ENCODE measurements at places on chromosomes 2 and 18.

GRCh38 chr2:54969295-54969939 is 80.8 kb downstream of the RTN4 start:
- no peaks in the 10 kb centered on the region for H3K4me1 ChIP-seq
- H3K4me3 ChIP-seq, result no peak overlapping the region
- no peak overlapping the region for H3K27ac ChIP-seq
- H3K36me3 ChIP-seq, result 0 out of 2 replicates have a peak, but pooled peaks cover 3% of the 10 kb centered on the region
- no peak for DNase-seq

GRCh38 chr18:47150824-47151366 is 595 bp upstream of the HDHD2 start:
- peak overlapping the region; percentile 87 for H3K4me3 ChIP-seq
- DNase-seq, result no peak
- no peaks in the 10 kb centered on the region for H3K36me3 ChIP-seq
- no peaks in the 10 kb centered on the region for H3K27me3 ChIP-seq
- peak overlapping the region; percentile 76 for H3K27ac ChIP-seq
- H3K4me1 ChIP-seq, result no peaks in the 10 kb centered on the region

DNA sequence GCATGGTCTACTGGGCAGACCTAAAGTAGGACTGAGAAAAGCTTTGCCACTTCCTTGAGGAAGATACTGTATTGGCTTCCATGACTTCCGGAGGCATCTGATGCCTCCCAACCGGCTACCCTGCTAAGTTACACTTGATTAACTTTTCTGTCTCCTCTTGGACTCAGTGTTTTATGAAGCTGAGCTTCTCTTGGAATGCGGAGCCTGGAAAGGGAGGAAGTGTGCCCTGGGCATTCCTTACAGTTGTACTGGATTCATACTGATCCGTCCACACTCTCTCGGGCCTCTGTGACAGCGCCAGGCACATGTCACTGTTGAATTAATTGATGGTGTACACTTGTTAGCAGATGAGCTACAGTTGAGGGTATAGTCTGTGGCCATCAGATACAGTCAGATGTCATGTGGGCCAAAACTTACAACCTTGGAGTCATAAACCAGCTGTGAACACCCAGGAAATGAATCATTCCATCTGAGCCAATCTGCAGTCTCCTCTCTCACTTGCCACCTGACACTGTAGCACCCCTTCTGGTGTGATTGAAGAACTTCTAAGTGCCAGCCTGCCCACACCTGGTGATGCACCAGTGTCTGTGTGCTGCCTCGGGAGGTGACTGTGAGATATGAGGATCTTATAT is 122.5 kb downstream of the FHOD3 start:
- DNase-seq, result no peak
- no peaks in the 10 kb centered on the region for H3K27me3 ChIP-seq
- no peak overlapping the region for H3K4me3 ChIP-seq
- H3K27ac ChIP-seq, result no peak overlapping the region
- H3K4me1 ChIP-seq, result peaks cover 2% of the 10 kb centered on the region

DNA sequence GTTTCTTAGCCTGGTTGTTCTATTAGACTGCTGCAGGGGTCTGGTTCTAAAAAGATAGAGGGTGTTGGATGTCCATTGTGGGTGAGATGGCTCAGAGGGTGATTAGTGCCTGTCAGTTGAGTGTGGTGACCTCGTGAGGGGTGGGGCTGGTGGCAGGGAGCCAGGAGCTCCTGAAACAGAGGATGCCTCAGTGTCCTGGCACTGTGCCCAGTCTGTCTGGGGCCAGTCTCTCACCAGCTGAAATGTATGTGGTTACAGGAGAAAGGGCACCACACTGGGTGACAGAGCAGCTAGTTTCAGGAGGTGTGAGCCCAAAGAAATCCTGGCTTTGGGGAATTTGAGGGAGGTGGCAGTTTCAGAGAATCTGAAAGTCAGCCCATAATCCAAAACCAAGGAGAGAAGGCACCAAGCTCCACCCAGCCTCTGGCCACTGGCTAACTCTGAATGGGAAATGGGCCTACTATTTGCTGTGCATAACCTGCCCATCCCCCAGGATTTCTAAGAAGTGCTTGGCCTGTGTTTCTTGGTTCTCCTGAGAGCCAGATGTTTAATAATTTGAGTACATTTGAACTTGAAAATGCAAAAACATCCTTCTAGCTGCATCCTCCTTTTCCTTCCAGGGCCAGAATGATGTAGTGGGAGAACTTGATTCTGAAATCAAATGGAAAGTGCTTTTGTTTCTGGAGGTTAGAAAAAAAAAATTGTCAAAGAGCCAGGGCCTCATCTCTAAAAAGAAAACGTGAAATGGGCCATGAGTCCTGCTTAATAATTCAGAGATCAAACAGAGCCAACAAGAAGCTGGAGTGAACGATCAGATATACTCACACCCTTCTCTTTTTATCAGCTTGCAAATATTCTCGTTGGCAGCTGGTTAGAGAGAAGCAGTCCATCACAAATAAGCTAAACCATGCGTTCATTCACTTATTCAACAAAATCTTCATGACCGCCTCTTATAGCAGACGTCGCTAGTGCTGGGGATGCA is 92.3 kb downstream of the B3GNT2 start:
- no peaks in the 10 kb centered on the region for H3K27me3 ChIP-seq
- H3K27ac ChIP-seq, result no peak overlapping the region
- no peak overlapping the region for H3K4me3 ChIP-seq

DNA sequence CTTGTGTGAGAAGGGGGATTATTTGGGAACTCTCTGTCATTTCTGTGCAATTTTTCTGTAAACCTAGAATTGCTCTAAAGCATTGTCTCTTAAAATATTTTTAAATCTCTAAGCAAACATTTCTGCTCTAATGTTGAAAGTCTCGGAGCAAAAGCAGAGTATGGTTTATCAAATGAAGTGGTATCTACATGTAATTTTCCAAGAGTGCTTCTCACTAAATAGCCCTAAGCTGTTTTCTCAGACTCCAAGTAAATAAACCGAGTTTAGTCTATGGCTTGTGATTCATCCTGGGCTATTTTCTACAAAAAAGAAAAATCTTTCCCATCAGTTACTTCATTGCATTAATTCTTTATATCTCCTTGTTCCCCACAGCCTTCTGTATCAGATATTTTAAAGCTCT is 90.8 kb downstream of the METTL4 start:
- no peak overlapping the region for H3K27ac ChIP-seq
- H3K4me1 ChIP-seq, result no peaks in the 10 kb centered on the region
- no peak overlapping the region for H3K4me3 ChIP-seq
- no peaks in the 10 kb centered on the region for H3K36me3 ChIP-seq
- H3K27me3 ChIP-seq, result no peaks in the 10 kb centered on the region

DNA sequence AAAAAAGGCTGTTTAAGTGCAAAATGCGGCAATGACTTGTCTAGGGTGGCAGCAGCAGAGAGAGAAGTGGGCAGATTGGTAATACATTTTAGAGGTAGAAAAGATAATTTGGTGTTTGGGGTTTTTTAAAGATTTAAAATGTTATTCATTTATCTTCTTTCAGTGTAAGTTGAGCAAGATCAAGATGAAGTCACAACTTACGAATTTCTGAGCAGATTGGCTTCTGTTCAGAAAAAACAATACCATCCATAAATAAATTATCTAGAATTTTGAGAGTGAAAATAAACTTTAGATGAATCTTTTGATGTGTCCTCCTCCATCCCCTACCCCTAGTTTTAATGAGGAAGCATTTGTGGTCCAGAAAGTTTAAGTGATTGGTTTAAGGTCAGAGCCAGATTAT is 47.9 kb upstream of the FAM171B start:
- H3K27ac ChIP-seq, result no peak overlapping the region
- H3K27me3 ChIP-seq, result no peaks in the 10 kb centered on the region
- H3K4me1 ChIP-seq, result no peaks in the 10 kb centered on the region
- H3K36me3 ChIP-seq, result peaks cover 2% of the 10 kb centered on the region

DNA sequence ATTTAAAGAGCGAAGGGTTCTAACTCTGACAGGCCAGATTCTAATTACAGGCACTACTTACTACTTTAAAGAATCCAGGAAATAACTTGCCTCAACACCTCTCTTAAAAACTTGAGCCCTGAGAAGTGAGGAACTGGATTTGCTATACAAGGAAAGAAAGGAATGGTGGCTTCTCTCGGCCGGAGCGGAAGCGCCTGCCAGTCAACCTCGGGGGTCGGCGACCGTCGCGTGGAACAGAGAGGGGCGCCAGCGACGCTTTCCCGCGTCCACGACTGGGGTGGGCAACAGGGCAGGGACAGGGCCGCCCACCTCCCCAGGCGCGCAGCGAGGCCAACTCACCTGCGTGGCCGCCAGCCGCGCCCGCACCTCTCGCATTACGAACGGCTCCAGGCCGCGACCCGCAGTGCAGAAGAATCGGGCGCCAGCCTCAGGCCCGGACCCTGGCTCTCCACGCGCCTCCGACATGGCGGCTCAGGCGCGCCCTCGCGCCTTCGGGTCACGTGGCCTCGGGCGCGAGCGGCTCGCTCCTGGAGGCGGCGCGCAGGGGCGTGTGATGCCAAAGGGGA is at the start of gene THUMPD2:
TSS of gene THUMPD2 (minus strand) at position 484 of the 566 bp plus-strand sequence. CDS start at position 465, 19 bp downstream.
- peak within 1 kb of the TSS; percentile 65 for H3K4me3 ChIP-seq
- H3K27ac ChIP-seq, result peak within 1 kb of the TSS; percentile 78
- no peaks in the 10 kb centered on the region for H3K36me3 ChIP-seq
- H3K4me1 ChIP-seq, result peaks cover 2% of the 10 kb centered on the region

DNA sequence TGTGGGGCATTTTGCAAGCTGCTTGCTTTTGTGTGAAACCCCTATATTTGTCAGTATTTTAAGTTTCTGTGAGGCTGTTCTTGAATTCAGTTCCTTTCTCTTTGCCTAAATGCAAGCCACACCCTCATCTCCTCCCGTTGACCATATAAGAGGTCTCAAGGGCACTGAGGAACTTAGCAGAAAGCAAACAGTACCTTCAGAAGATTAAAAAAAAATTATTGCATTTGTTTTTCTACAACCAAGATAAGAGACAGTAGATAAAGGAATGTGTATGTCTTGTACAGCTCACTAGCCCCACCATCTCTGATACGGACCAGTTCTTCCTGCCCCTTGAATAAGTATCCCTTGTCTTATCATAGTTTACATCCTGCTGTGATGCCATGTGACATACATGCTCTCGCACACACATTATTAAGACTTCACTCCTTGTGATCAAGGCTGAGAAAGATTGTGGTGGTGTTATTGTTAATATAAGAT is 64.2 kb downstream of the NPAS2 start:
- H3K36me3 ChIP-seq, result no peaks in the 10 kb centered on the region
- no peaks in the 10 kb centered on the region for H3K27me3 ChIP-seq
- DNase-seq, result no peak
- no peak overlapping the region for H3K4me3 ChIP-seq
- no peak overlapping the region for H3K27ac ChIP-seq
- H3K4me1 ChIP-seq, result peaks cover 7% of the 10 kb centered on the region

- no peaks in the 10 kb centered on the region for H3K36me3 ChIP-seq
- H3K27ac ChIP-seq, result no peak overlapping the region
- no peak for DNase-seq
Observed at GRCh38 chr18:77222464-77222863, 27.2 kb upstream of the GALR1 start.

DNA sequence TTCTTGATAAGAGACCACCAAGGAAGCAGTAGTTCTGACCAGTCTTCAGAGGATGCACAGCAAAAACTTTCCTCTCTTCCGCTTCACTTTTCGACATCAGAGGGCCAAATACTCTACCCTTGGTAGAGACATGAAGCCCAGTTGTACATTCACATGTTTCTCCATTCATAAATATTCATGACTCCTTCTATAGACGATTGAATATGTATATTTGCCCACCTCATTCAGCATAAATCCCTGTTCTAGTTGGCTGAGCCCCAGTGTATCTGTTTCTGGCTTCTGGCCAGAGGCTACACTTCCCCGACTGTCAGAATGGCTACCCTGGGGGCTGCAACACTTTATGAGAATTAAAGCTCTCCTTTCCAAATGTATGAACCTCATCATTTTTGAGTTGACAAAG is 258.5 kb downstream of the ASXL3 start:
- DNase-seq, result no peak
- H3K4me3 ChIP-seq, result no peak overlapping the region
- peaks cover 4% of the 10 kb centered on the region for H3K4me1 ChIP-seq
- H3K27me3 ChIP-seq, result no peaks in the 10 kb centered on the region
- H3K36me3 ChIP-seq, result no peaks in the 10 kb centered on the region
- H3K27ac ChIP-seq, result no peak overlapping the region

DNA sequence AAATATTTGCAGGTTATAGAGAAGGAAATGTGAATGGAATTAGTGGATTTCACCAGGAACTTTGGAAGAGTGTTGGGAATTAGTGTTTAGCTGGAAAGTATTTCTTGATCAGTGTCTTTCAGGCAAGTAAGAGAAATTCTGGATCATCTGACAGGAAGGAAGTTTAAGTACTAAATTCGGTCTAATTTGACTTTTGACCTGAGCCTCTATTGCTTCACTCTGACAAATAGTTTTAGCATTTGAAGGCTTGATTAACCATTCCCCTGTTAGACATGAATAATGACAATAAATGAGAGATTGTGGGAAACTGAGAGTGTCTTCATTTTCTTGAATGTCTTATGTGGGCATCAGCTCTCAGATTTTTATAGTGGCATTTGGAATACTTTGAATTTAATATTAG is 16.0 kb downstream of the CCNT2 start:
- H3K27ac ChIP-seq, result no peak overlapping the region
- no peak overlapping the region for H3K4me3 ChIP-seq
- no peaks in the 10 kb centered on the region for H3K27me3 ChIP-seq

GRCh38 chr2:46026431-46026830 is 270.8 kb upstream of the EPAS1 start:
- no peaks in the 10 kb centered on the region for H3K36me3 ChIP-seq
- no peak overlapping the region for H3K4me3 ChIP-seq
- no peaks in the 10 kb centered on the region for H3K27me3 ChIP-seq
- no peak for DNase-seq
- H3K4me1 ChIP-seq, result no peaks in the 10 kb centered on the region

DNA sequence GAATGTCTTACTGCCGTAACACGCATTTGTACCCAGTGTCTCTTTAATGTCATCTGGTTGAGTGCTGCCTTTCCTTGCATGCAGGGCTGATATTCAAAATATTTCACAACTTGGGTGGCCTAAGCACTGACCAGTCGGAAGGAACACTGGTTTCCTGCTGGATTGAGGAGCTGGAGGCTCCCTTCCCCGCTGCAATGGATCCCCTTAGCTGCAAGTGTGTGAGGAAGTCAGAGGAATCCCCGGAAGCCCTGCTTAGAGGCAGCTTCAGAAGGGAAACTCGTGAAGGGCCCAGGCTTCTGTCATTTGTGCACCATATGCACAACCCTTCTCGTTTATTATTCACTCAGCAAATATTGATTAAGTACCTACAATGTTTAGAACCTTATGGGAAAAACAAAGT is 33.2 kb upstream of the SP3 start:
- H3K27ac ChIP-seq, result no peak overlapping the region
- no peaks in the 10 kb centered on the region for H3K36me3 ChIP-seq
- no peaks in the 10 kb centered on the region for H3K27me3 ChIP-seq
- no peaks in the 10 kb centered on the region for H3K4me1 ChIP-seq
- no peak overlapping the region for H3K4me3 ChIP-seq
- DNase-seq, result no peak

DNA sequence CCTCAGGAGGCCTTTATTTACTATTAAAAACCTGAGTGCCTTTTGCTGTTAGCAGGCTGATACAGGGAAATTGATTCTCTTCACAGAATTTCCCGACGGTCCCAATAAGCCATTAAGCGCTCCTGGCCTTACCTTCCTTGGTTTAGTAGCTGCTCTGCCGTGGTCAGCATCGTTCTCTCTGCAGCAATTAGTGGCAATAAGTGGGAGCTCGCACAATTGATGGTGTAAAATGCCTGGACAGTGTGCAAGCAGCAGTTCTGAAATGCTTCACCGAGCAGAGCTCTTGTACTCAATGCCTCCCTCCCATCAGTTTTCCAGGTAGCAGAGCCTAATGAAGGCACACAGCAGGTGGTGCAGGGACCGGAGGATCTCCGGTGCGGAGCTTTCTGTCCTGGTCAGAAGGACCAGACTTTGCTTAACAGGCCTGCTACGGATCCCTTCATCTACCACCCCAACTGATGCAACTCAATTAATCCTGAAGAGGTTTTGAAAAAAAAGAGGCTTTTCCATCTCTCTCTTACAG is 1.1 kb upstream of the LINC00305 start:
- H3K27ac ChIP-seq, result no peak overlapping the region
- H3K4me3 ChIP-seq, result no peak overlapping the region
- H3K4me1 ChIP-seq, result no peaks in the 10 kb centered on the region
- H3K36me3 ChIP-seq, result no peaks in the 10 kb centered on the region
- DNase-seq, result no peak
- no peaks in the 10 kb centered on the region for H3K27me3 ChIP-seq

Data from H1 (cell line).